Ureter (tissue), 1 donor: ENCODE measurements at places on chromosomes 7 and 10.

DNA sequence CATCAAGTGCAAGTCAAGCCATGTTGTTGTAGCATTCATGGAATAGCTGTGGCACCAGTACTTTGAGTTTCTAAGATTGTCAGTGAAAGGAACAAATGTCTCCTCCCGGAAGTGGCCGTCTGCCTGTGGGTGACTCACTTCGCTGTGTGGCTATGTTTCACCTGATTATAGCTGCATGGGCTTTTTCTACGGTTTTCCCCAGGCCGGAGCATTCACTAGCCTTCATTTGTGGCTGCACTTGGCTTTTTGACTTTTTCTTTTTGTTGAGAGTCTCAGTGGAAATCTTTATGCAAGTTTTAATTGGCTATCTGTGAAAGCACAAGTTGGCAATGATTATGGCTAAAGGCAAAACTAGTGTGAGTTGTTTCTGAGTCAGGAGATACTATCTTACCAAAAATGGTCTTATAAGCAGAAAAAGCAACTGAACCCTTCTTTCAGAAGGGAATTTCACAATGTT, 35.0 kb downstream of the SRI start:
- no peak for DNase-seq

GRCh38 chr10:113854013-113854760, at the start of the genes DCLRE1A and NHLRC2:
Gene DCLRE1A, minus strand, starts transcription at chr10:113854082. Its CDS starts 900 bp downstream, at chr10:113853182.
Gene NHLRC2, plus strand, starts transcription at chr10:113854661. Its CDS starts 212 bp downstream, at chr10:113854873.
- peak; percentile 79 for DNase-seq

GRCh38 chr10:106467506-106467905, 697.0 kb downstream of the SORCS1 start:
- DNase-seq = no peak

DNA sequence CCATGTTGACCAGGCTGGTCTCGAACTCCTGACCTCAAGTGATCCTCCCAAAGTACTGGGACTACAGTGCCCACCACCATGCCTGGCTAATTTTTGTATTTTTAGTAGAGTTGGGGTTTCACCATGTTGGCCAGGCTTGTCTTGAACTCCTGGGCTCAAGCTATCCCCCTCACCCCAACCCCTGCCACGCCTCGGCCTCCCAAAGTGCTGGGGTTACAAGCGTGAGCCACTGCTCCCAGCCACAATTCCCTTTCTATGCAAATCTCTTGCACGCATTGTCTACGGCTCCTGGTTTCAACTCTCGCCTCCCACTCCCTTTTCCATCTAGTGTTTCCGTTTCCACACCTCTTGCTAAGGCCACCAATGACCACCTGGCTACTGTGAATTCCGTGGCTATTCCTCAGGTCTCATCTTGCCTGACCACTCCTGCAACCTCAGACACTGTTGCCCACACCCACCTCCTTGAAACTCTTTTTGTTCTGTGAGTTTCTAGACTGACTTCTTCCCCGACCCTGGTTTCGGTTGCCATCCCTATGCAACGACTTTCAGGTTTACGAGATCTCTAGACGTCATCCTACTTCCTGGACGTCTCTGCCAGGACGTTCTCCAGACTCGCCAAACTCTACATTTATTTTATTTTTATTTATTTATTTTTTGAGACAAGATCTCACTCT, 3.4 kb downstream of the CLDN3 start:
- DNase-seq = no peak

GRCh38 chr7:8128449-8129317, 133.3 kb downstream of the ICA1 start:
- no peak for DNase-seq
